ENCODE measurements at places on chromosomes 11 and 22.

DNA sequence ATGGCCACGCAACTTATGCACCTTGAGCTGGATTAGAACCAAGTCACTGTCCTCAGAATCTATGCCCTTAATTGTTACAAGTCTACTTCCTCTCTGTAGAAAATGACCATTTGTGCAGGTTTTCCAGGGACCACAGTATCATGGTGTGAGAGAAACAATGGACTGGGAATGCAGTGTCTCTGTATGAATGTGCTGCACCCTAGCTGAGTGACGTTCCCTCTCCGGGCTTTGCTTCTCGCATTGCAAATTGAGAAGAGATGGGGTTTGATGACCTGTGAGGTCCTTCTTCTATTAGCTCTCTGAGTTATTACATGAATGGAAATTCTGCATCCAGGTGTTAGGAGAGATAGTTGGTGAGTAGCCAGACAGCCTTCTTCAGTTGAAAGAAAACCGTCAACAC lies 1052.3 kb downstream of the NTM start:
- no peak for DNase-seq

GRCh38 chr11:12377824-12378593 lies 638 bp downstream of the PARVA start:
- no peak for DNase-seq

GRCh38 chr22:43861529-43861928 lies 784 bp downstream of the SULT4A1 start:
- DNase-seq, result no peak

- DNase-seq, result no peak
These were observed 489.6 kb downstream of the MN1 start for GRCh38 chr22:27311698-27312550.

GRCh38 chr11:103013421-103013820 lies 57.9 kb upstream of the MMP13 start:
- no peak for DNase-seq

DNA sequence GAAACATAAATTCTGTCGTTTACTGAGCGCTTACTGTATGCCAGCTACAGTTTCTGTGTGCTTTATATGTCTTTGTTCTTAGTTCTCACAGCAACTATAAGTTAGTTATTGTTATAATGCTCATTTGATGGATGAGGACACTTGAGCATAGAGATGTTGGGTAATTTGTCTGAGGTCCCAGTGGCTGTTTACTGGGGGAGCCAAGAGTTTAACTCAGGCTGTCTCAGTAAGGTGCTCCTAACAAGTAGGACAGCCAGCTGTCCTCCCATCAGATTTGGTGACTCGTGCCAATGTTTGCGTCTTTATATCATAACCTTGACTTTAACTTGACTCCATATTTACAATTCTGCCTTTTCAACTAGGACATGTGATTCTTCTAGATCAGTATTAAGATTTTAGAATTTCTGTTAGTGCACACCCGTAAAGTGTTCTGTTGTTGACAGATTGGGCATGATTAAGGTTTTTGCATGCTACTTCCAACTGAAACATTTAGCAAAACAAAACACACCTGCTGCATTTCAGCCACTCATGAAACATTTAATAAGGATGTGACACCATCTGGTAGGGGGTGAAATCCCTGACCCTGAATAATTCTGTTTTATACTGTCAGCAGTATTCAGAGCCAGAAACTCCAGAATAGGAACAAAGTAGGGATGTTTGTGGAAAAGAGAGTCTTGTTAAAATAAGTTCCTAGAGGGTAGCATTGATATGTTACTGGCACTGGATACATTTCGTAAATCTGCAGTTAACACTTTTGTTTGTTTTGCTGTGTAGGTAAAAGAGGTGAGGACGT lies 1.9 kb downstream of the REXO2 start:
- DNase-seq, result no peak

DNA sequence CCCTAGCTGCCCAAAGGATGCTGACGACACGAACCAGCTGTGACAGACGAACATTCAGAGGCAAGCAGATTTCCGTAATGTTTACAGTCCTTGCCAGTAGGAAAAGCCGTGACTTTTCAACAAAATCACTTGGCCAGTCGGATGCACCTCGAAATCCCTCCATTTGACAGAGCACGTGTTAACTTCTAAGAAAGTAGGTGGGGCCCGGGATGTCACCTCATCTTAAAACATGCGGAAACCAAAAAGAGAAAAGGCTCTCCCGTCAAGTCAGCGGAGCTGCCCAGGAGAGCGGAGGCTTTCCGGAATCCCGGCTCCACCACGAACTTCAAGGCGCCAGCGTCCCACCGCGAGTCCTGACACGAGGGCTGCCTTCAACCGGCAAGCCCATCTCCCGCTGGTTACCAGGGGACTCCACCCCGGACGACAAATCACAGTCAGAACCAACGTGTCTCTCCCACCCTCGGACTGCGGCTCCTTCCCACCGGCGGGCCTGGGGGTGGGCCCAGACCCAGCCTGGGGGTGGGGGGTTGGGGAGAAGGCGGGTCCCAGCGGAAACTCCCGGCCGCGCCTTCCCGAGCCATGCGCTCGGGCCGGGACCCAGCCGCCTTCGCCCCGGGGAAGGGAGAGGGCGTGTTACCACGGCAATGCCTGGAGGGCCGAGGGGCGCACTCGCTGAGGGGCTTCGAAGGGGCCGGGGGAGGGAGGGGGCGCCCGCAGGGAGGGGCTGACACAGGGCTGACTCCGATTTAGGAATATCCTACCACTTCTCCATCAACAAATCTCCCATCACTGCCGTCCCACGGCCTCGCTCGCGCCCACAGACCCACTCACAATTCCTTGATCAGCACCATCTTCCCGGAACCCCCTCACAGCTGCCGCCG lies 475 bp downstream of the PITPNB start:
- peak; percentile 13 for DNase-seq

GRCh38 chr11:75850787-75851186 lies 35.8 kb downstream of the UVRAG start:
- DNase-seq, result no peak

DNA sequence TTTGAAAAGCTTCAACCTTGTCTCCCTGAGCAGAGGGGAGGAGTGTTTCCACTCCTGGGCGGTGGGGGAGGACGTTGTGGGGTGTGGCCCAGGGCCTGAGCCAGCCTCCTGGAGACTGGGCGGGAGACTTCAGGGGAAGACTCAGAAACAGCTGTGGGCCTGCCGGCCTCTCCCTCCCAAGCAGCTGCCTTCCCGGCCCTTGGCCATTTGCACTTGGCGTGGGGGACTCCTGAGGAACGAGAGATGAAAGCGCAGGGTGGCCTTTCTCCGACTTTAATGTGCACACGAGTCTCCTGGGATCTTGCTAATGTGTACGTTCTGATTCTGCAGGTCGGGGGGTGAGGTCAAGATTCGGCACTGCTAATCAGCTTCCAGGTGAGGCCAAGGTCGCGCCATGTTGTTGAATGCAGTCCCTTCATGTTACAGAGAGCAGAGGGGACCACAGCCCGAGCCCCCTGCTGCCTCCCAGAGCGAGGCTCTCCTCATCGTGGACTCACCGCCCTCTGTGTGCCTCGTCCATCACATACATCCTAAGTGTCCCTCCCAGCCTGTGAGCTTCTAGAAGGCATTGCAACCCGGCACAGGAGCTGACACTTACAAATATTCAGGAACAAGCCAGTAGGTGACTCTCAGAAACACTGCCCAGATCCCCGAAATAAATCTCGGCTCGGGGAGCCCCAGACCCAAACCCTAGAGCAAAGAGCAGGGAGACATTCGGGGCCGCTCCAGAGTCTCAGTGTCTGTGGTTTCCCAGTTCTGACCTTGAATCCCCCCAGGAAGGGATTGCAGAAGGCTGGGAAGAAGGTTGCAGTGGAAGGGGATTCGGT lies 7.7 kb downstream of the LIF start:
- DNase-seq, result peak; percentile 54

DNA sequence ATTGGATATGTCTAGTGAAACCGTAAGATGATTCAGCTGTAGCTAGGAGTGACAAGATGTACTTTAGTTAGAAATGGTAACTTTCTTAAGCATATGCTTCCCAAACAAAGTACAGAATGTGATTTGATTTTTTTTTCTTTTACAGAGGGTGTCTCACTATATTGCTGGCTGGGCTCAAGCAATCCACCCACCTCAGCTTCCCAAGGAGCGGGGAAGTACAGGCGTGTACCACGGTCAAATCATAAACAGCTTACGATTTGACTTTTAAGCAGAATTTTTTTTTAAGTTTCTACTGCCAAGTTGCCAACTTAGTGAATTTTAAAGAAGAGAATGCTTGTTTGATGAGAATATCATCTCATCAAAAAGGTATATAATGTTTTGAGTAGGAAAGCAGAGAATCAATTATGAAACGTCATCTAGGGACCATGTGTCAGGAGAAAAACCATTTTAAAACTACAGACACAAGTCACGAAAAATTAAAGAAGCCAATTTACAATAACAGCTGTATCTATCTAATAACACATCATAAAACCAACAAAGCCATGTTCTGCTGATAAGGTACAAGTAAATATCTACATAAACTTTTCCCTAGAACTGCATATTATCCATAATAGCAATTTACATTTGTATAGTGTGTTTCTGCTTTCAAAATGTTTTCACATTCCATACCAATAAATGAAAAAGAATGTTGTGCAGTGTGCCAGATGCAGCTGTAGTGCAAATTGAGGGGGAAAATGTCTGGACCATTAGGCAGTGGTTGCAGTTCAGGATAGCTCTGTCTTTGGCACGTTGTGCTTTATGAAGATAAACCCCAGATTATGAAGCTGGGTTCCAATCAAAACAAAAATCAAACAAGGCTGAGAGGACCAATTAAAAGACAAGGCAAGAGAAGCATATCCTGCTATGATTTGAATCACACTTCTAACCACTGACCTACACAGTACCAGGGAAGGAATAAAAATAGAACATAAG lies 33.7 kb upstream of the USP47 start:
- DNase-seq, result no peak

- peak; percentile 14 for DNase-seq
These were observed 2.8 kb upstream of the TTC12 start for GRCh38 chr11:113311536-113311935.

GRCh38 chr11:3169255-3170043 lies 4.3 kb upstream of the OSBPL5 start:
- peak; percentile 47 for DNase-seq

GRCh38 chr11:20771681-20772080 lies 102.3 kb downstream of the NELL1 start:
- DNase-seq, result no peak

- DNase-seq, result no peak
These were observed 559.6 kb upstream of the CCDC90B start for GRCh38 chr11:83845797-83846196.

DNA sequence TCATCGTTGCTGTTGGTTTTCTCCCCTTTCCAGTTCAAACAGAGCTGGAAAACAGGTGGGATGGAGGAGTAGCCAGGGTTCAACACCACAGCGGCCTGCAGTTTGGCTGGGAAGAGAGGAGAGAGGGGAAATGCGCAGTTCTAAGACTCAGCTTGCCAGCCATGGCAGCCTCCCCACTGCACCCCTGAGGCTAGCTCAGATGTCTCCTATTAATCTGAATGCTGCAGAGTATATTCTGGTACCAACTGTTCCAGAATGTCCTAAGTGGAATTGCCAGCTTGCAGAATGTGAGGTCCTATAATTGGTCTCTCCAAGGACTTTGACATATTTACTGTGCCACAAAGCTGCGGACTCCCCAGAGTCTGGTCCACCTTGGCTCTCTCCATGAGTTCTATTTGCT lies 32.0 kb downstream of the NEFH start:
- no peak for DNase-seq

GRCh38 chr22:41971431-41971830 lies 2.2 kb downstream of the SEPTIN3 start:
- no peak for DNase-seq

DNA sequence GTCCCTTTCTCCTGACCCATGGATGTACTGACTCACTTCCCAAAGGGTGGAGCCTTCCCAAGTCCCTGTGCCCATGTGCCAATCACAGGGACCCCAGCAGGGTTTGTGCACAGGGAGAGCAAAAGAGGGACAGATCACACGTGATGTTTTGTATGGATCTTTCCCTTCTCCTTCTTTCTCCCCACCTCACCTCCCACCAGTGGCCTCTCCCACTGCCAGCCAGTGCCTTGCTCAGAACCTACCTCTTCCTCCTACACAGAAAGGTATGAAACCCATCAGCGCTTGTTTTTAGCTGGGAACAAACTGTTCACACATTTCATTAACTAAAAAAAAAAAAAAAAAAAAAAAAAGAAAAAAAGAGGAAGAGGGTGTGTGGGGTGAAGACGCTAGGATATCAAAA lies 112.9 kb downstream of the DSCAML1 start:
- DNase-seq, result no peak

- DNase-seq, result no peak
These were observed 98.8 kb downstream of the ARHGAP32 start for GRCh38 chr11:129093283-129093682.

- no peak for DNase-seq
These were observed 3.7 kb upstream of the CLCF1 start for GRCh38 chr11:67376873-67377808.

DNA sequence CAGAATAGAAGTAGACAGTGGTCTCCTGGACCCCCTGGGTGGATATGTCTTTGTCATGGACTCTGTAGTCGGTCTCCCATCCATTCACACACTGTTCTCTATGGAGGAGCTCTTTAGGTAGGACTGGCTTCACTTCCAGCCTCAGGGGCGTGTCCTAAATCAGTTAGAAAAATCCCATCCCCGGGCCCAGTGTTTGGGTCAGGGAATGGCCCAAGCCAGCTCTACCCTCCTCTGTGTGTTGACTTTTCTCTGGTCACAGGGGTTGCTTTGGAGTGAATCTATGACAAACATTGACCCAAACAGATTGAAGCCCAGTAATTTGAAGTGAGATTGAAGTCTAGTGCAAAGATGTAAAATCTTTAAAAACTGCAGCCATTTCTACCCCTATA lies 34.0 kb downstream of the WEE1 start:
- no peak for DNase-seq

GRCh38 chr11:60168306-60168705 lies 14.6 kb downstream of the MS4A6A start:
- no peak for DNase-seq

- DNase-seq, result no peak
These were observed 15.7 kb upstream of the CDKN1C start for GRCh38 chr11:2901196-2901796.

DNA sequence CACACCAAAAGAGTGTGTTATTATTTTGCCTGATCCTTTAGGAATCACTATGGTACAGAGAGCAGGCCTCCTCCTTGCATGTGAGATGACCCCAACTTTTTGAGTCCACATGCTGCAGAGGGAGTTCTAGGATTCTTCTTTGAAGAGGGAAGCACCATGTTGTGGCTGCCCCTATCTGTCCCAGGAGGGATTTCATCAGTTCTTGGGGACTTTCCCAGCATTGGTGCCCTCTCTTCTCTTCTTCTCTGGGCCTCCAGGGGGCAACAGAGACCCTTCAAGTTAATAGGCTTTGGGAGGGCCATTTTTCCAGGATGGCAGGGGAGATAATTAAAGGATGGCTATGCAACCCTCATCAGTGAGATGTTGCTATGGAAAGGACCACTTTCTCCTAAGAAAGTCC lies 3.6 kb downstream of the MMP1 start:
- no peak for DNase-seq

DNA sequence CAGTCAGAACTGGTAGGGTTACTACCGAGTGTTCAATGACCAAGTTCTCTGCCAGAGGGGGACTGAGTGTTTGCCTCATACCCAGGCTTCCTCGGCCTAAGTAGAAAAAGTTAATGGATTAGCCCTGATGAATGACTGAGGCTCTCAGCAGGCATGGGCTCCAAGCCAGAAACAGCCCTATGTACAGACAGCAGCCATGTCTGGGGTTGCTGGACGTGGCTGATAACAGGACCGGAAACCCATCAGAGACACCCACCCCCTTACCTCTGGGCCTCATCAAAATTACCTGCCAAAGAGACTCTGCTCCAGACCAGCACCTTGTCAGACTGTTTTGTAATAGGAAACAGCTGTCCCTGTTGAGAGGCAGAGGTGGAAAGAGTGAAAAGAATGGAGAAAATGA lies 351.4 kb downstream of the ETS1 start:
- no peak for DNase-seq
